CD14-positive monocyte (primary cell): ENCODE measurements at places on chromosomes 12 and 14. TPM values are rescaled to one million over a fixed set of nuclear protein-coding genes. Genes with fewer than 3 reads are reported as not detected.

DNA sequence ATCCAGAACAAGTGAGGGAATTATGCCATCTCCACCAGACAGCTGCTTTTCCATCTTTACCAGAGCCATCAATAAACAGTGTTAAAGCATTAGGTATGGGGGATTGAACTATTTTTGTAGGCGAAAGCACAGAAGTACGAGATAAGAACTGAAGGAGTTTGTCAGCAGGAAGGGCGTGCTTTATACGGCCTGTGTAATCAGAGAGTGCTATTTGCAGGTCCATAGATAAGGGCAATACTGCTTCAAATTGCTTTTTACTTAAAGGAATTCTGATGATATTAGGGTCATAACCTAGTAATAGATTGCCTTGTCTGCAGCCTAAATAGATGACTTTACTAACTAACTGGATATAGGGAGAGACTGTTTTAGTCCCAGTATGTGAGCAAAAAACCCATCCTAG is 20.3 kb upstream of the CLEC4E start:
- no peak for DNase-seq

GRCh38 chr12:113056631-113057488 is at the start of gene DTX1:
Gene DTX1, plus strand, starts transcription at chr12:113056730. Its CDS starts 1,463 bp downstream, at chr12:113058193.
- no peak for DNase-seq

GRCh38 chr12:40033242-40033630 is 72.6 kb downstream of the SLC2A13 start:
- no peak for DNase-seq

DNA sequence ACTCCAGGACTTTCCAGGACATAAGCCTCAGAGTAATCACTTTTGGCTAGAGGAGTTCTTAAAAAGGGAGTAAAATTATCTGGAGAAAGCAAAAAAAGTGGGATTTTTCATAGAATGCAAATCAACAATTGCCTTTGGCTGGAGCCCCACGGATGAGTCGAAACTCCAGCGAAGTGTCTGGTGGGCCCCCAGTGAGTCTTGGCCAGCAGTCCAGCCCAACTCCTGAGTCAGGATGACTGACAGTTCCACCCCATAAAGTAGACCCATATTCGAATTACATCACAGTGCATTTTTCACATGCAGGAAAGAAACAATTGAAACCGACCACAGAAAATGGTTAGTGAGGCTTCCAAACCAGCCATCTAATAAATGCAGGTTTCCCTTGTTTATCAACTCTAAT is 265.7 kb downstream of the BCL11B start:
- DNase-seq = no peak

DNA sequence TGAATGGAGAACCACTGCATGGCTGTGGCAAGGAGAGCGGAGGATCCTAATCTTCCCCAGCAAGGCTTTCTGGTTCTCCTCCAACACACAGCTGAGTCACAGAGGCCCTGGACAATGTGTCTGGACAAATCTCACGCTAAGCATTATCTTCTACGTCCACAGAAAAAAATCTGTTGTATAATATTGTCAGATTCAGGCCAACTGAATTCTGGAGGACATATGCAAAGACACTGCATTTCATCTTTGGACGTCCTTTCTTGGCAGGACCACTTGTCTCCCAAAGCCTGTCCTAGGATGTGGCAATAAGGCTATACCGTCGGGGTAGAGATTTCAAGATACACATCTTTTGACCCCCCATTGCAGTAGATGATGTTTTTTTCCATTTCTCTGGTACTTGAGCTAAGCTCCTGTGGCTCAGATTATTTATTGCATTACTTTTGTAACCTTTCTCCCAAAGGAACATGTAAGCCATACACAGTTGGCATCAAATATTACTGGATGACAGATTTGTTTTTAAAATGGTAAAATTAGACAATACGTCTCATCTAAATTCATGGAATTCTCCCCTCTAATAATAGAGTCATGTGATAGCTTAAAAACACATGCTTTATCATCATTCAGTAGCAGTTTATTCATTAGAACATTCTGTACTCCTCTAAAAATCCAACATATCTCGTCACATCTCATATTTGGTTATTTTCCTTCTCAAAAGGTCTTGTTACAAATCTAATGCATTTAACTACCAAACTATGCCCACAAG is 19.4 kb downstream of the LMO3 start:
- DNase-seq = no peak

- no peak for DNase-seq
Observed at GRCh38 chr12:115583591-115583990, 693.9 kb downstream of the MED13L start.

GRCh38 chr12:109892748-109893147 is 7.3 kb upstream of the TCHP start:
- DNase-seq = no peak

GRCh38 chr14:66477567-66477966 is 8.6 kb upstream of the CCDC196 start:
- DNase-seq = no peak

- no peak for DNase-seq
Observed at GRCh38 chr12:40194846-40195245, 30.0 kb upstream of the LRRK2 start.

GRCh38 chr12:101954676-101955075 is 77.3 kb downstream of the DRAM1 start:
- DNase-seq = no peak

DNA sequence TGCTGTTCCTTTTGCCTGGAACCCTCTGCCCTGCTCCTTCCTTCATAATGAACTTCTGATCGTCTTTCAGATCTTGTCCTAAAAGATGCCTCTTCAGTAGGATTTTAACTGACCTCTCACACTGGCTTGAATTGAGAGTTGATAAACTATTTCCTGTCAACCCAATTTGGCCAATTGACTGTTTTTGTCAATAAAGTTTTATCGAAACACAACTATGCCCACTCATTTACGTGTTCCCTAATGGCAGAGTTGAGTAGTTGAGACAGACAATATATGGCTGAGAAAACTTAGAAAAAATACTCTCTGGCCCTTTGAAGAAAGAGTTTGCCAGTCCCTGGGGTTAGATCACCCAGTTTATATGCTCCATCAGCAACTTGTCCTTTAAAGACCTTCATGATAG is 171.7 kb upstream of the TBX3 start:
- no peak for DNase-seq

- no peak for DNase-seq
Observed at GRCh38 chr12:57498132-57498502, 10.2 kb downstream of the MARS1 start.

- DNase-seq = no peak
Observed at GRCh38 chr12:133105620-133106019, 24.5 kb downstream of the ZNF891 start.

DNA sequence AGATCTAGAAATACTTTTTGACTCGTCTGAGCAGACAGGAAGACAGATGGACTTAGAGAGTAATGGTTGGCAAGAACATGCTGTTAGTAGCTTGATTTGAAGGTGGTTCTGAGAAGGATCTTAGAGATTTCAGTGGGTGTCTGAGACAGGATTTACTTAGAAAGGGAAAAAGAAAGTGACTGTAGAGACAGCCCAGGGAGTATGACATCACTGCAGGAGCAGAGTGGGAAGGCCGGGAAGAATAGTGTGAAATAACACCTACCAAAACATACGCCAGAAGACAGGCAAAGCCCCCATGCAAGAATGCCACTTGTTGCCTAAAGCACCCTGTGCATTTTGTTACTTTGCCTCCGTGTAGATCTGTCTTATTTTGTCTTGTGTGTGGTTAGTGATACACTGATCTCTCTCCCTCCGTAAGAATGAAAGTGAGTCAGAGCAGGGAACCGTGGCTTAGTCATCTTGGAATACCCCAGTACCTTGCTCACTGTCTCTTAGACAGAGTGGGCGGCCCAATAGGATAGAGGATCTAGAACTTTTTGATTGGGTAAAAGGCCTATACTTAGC is 161.3 kb upstream of the IFNG-AS1 start:
- DNase-seq = no peak

DNA sequence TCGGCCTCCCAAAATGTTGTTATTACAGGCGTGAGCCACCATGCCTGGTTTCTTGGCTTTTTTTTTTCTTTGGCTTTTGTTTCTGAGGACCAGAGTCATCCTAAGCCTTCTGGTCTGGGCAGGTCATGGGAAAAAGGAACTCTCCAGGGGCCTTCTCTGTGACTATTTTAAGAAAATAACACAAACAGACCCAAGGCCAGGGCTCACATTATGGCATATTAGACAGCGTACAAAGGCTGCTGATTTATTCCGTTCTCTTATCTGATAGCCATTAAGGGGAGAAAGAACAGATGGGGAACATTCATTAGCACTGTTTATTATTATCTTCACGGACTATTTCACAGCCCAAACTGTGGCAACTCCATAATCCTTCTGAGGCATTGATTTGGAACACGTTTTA is 28.8 kb upstream of the MANSC4 start:
- DNase-seq = no peak

DNA sequence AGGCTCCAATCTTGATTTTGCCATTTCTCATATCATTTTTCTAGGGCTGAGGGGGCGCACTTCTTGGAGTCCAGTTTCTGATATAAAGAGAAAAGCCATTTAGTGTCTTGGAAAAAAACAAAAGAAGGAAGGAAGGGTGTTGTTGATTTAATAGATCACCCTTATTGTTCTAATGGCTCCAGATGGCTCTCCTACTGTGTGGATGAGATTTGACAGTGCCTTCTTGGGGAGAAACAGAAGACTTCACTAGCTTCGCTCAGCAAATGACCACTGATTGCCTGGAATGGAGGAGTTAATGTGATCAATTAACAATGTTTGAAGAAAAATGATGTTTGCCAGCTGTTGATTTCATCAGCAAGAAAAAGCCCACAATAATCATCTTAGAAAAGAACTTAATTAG is 216.2 kb downstream of the APAF1 start:
- DNase-seq = no peak

DNA sequence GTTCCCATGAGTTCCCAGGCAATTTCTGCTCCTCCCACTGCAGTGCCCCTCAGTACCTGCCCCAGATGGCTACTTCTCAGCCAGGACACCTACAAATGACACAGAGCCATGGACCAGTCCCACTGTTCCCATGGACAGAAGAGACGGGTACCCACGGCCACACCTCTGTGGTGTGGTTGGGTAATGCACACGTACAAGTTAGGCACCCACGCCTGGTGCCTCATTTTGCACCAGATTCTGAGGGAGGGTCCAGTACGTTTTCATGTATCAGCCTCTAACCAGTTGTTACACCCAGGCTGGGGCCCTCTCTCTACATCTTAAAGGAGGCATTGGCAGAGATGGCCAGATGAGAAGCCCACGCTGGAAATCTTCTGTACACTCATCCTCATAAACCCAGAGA is 114.0 kb downstream of the DICER1 start:
- DNase-seq = no peak

- no peak for DNase-seq
Observed at GRCh38 chr14:75183225-75183624, 6.8 kb upstream of the TMED10 start.

DNA sequence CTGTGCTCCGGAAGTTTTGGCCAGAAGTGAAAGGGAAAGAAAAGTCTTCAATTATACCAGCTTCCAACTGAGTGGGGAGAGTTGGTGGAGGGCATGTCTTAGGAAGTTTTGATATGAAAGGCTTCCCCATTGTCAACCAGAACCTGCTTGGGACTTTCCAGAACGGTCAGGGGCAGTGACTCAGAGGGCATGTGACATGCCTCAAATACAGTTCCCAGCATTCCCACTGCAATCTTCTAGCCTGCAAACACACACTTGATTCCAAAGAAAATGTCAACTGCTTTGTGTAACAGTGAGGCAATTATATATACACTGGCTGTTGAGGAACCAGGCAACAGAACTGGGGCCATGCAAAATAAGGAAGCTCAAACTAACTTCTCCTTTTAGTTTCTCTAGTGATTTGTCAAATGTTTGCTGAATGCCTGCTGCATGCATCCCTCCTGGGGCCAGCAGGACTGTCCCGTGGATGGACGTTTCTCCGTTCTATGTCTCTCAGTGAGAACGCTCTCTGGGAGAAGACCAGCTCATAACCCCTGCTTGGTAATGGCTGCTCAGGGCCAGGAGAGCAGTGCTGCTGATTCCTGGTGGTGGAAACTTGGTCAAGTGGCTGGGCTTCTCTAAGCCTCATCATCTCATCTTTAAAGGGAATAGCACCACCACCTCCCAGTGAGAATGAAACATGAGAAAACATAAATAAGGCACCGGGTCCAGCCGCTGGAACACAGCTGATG is 18.3 kb downstream of the SLC25A47 start:
- peak; percentile 96 for DNase-seq

- no peak for DNase-seq
Observed at GRCh38 chr14:32508281-32508680, 179.2 kb downstream of the AKAP6 start.

DNA sequence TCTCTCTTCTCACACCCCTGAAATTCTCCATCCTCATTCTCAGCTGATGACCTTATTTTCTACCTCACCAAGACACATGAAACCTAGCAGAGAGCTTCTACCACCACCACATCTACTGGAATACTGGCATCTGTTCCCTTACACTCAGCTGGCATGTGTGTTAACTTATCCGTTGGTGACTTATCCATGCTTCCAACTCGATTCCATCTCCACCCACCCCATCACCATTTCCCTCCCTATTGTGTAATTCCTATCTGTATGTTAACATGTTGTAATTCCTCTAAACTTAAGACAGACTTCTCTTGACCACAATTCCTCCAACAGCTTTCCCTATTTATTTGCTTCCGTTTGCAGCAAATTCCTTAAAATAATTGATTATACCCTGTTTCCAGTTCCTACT is 15.4 kb downstream of the C1S start:
- DNase-seq = no peak

DNA sequence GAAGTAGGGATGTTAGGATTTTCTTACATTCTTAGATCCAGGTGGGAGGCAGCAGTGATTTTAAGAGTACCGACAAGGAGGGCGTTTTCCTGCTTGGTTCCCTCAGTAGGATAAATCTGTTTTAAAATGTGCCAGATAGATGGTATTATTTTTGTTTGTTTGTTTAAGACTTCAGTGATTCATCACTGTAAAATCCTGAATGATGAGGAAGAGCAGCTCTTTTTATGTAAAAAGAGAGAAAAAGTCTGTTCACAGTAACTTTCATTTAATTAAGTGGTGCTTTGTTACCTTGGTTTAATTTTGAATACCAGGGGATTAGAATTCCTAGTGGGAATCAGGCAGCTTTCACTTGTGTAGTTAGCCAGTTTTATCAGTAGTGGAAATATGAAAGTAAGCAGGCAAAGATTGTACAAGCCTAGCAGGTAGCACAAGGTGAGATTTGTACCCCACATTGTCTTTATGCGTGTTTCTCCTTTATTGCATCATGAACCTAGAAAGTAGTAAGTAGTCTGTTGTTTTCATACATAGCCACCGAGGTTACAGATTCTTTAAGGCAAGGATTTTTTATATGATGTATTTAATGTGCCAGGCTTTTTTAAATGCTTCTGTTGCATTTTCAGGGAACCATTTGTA is 349.6 kb downstream of the CCDC91 start:
- no peak for DNase-seq

Gene TAS2R46
- not detected for polyA plus RNA-seq

Gene TSPAN8
- polyA plus RNA-seq = not detected in 2 replicates

Gene KRT85
- not detected for polyA plus RNA-seq

Gene OR6C2
- polyA plus RNA-seq = 0.18 TPM

Gene EXD2
- 4.0 TPM for polyA plus RNA-seq

Gene FAM186B
- not detected for polyA plus RNA-seq

Gene RFC5
- polyA plus RNA-seq = 6.6 TPM

Gene KRT86
- not detected for polyA plus RNA-seq

Gene SDR9C7
- not detected for polyA plus RNA-seq

Gene TAS2R20
- polyA plus RNA-seq = 0.13 and 0.71 TPM in 2 replicates
